ENCODE measurements at places on chromosomes 3 and 15.

DNA sequence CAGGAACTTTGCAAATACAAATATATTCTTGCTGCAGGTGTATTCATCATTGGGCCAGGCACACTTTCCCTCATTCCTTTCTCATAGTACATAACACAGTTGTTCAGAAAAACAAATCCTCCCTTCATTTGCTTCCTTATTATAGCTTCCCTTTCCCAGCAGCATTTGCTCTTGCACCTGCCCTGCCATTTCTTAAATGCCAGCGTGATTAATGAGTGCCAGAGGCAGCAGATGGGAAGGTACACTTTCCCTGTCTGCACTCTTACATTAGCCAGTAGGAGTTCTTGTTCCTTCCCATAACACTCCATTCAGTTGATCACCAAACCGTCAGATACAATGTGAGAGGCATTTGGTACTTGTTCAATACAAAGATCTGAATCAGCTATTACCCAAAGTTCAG, 128.5 kb upstream of the GAP43 start:
- ATAC-seq = no peak

GRCh38 chr15:87268675-87269074, 987.9 kb downstream of the NTRK3 start:
- ATAC-seq = no peak

DNA sequence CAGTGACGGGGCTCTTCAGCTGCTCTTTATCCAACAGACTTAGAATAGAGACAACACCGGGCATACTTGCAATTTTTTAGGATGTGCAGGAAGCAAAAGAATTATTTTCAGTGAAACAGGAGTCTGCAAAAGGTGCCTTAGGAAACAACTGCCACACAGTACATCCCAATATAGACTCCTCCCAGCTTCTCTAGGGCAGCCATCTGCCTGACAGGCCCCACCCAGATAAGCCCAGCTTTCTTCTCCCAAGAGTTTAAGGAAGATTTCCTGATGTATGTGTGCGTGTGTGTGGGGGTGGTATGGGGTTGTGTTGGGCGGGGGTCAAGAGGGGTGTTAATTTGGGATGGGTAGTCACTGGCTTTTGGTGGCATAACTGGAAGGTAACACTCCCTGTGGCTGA, 21.5 kb downstream of the MAP2K1 start:
- ATAC-seq = peak; percentile 42

GRCh38 chr3:177174607-177175170, 22.6 kb downstream of the TBL1XR1 start:
- ATAC-seq = no peak

DNA sequence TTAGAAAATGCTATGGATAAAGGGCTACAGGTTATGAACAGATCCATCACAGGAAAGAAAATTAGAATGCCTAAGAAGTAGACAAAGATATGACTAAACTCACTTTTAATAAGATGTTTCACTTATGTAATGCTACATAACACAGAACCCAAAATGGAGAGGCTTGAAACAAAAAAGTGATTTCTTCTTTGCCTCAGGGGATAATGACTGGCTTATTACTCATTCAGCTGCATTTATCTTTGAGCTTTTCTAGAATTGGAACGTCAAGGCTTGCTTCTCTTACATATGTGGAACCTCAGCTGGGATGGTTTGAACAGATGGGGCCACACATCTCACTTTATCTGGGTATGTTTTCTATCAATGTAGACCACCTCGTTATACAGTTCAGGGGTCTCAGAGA, 120.6 kb upstream of the EPHA3 start:
- no peak for ATAC-seq

GRCh38 chr3:140972833-140973232, 31.2 kb downstream of the SLC25A36 start:
- peak; percentile 59 for ATAC-seq

- ATAC-seq = no peak
These were observed 101.1 kb downstream of the CMSS1 start for GRCh38 chr3:99918715-99919114.

DNA sequence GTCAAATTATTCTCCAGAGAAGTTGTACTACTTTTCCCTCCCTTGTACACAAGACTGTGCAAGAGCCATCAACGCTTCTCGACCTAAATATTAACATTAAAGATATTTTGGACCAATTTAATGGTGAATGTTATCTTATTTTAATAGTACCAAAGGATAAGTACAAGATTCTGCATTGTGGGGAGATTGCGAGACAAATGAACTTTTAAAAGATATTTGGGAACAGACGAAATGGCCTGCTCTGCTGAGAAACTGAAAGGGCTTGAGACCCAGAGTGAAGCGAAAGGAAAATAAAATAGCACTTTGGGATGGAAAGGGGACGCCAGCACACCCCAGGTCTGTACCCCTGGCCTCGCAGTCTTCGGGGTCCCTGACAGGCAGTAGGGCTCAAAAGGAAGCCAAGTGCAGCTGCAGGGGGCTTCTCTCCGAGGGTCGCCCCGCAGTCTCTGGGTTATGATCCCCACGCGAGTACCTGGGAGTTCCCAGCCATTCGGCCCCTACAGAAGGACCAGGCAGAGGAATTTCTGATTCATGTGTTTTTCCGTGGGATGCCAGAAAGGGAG, 97.6 kb upstream of the VGLL3 start:
- ATAC-seq = no peak

GRCh38 chr3:171676601-171677175, 133.6 kb downstream of the PLD1 start:
- no peak for ATAC-seq

DNA sequence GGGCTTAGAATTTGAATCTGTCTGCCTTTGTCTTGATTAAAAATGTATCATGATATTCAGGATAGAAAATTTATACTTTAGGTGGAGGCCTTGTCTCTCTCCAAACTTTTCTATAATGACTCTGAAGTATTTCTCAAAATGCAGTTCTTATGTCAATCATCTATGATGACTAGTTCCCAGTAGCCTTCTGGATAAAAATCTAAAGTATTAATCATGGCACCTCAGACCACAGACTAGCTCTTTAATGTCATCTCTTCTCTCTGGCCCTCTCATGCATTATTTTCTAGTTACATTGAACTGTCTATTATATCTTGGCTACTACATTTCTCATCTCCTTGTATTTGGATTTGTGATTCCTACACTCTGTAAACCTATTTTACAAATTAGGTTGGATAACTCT, 96.9 kb downstream of the ZPLD1 start:
- no peak for ATAC-seq

DNA sequence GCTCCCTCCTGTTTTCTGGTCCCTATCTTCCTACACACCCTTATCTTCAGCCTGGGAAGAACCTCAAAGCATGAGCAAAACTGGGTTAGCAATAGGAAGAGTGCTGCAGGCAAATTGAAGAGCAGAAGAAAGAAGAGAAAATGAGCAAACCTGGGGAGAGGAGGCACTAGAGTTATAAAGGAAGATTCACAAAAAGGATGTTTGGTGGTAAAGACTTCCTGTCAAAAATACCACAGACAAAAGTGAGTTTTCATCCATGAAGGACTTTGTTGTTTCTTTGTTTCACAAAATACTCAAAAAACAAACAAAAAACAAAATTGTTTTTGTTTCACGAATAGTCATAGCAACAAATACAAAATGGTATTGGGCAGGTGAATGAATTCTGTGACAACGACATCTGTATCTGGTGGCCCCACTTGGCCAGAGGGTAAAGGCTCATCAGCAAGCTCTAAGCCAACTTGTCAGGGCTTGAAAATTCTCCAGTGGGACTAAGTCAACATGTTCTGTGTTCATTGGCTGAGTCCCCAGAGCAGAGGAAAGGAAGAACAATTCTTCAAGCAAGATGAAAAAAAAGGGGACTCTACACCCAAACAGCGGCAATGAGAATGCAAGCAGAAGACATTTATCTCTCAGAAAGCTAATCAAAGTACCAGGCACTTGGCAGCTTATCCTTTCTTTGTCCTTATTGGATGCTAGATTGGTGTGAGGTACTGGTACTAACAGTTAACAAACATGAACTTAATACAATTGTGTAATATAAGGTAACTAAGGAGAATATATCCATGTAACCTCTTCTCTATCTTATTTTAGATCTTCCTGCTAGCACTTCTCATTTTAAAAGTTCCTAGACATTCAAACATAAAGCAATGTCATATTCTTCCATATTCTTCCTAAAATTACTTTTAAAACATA, 9.7 kb downstream of the ATP8B4 start:
- no peak for ATAC-seq

Data from motor neuron (in vitro differentiated cells).